Cardiac septum (tissue), 1 donor: ENCODE measurements at places on chromosomes 7 and 10.

- no peak for DNase-seq
Measured at GRCh38 chr10:95405655-95406054, 114.9 kb upstream of the PDLIM1 start.

DNA sequence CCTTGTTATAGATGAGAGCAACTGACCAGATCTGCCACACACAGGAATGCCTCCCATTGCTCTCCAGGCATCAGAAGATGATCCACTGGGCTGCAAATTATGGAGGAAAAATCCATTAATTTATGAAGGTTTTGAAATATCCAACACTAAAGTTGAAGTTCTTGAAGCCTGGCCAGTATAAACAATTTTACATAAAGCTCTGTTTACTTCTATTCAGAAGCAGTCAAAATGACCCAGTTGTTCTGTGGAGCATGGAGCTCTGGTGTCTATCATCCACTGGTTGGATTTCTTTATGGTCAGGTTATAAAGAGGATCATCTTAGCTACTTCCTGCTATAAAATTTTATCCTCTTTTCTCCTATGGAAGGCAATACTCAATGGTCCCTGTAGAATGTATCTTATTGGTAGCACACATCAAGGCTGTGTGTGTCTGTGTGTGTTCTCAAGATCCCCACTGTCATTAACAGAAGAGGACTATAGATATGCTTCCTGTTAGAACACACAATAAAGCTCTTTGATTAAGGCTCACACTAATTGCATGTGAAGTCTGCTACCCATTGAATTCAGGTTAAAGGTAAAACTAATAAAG is 747.4 kb downstream of the SUGCT start:
- no peak for DNase-seq

DNA sequence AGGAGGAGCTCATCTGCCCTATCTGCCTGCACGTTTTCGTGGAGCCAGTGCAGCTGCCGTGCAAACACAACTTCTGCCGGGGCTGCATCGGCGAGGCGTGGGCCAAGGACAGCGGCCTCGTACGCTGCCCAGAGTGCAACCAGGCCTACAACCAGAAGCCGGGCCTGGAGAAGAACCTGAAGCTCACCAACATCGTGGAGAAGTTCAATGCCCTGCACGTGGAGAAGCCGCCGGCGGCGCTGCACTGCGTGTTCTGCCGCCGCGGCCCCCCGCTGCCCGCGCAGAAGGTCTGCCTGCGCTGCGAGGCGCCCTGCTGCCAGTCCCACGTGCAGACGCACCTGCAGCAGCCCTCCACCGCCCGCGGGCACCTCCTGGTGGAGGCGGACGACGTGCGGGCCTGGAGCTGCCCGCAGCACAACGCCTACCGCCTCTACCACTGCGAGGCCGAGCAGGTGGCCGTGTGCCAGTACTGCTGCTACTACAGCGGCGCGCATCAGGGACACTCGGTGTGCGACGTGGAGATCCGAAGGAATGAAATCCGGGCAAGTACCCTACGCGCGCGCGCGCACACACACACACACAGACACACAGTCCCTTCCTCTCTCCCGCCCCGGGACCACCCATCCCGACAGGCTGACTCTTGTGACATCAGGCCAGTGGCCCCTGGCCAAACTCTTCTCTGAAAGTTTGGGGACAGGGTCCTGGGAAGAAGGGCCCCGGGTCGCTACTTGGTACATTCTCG is 538 bp downstream of the TRIM8 start:
- peak; percentile 90 for DNase-seq

DNA sequence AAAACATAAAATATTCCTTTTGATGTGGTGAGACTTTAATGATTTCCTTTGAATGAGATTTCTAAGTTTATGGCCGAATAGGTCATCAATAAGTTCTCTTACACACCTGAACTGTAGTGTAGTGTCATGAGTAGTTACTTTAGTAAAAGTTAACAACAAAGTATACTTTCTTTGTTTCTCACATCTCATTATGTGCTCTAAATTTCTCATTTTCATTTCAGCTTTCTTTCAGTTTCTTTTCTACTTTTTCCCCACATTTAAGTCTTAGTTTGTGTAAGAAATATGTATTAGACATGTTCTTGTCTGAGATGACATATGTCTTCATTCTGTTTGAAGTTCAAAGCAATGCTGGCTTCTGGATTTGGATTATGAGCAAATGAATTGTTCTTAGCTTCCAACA is 348.1 kb downstream of the ANKRD7 start:
- no peak for DNase-seq

DNA sequence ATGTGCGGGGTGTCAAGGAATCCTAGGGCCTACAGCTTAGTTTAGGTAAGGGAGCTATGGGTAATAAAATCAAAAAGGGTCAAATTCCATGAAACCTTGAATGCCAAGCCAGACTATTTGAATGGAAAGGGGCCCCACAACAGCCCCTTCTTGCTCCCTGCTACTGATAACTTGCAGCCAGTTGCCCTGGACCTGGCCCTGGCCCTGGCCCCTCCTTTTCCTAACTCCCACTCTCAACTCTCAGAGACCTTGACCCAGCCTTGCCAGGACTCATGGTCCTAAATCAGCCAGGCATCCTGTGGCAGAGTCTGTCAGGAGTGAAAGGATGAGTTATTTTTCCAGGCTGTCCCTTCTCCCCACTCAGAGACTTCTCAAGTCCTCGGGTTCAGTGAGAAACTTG is 5.9 kb downstream of the KCNIP2 start:
- DNase-seq = peak; percentile 22

DNA sequence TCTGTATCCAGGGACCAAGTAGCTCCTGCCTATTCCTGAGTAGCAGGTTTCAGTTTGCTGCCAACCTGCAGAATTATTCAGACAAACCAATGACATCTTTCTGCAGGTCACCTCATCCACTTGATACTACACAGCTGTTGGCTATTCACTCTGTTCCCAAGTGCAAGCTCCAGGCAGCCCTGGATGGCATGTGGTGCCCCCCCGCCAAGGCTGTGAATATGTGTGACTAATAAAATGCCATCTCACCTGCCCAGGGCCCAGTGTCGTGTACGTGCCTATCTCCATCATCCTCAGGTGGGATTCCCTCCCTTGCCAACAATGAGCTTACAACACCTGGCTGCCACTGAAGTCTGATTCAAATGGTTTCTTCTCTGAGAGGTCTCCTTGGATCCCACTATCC is 125.8 kb downstream of the RAB11FIP2 start:
- DNase-seq = no peak

DNA sequence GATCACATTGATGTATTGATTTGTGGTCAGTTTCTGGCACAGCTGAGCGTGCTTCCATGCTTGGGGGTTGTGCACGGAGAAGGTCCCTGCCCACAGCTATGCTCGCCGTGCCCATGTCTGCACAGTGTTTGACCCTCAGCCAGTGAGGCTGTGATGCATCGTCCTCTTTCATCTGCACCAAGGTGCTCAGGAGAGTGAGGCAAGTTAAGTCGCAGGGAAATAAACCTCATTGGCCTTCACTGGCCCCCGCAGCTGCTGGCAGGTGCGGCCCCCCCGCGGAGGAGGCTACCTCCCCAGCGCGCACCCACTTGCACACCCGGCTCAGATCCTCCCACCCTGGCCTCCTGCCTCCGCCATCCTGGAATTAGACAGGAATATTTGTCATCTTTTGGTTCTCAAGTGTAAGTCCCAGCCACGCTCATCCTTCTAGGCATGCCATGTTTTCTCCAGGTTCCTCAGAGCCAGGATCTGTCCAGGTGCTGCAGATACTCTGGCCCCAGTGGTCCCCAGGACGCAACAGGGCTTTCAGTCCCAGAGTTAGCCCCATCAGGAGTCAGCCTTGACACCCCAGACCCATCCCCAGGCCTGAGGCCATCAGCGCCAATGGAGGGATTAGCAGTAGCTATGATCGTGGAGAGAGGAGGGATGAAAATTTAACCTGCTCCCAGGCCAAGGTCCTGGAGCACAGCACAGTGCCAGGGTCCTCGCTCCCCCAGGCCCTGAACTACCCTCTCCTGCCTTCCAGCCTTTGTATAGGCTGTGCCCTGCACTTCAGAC is 93.7 kb downstream of the OAT start:
- no peak for DNase-seq

- DNase-seq = no peak
Measured at GRCh38 chr7:119908948-119909347, 364.0 kb upstream of the KCND2 start.

DNA sequence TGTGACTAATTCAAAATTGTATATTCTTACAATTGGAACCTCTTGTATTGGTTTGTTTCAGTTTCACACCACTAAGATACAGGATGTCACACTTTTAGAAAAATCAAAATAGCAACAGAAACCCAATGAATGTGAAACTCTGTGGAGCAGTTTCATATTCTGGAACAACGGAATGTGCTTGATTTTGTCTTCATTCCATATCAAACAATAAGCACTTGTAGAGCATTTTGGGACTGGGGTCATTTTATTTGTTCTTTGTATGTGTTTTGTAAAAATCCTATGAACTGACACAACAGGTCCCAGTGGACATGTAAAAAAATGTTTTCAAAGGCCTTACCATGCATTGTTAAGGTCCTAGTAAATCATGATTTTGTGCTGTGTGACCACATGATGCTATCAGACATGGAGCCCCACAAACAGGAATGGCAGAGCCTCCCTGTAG is 123.1 kb downstream of the DKK1 start:
- DNase-seq = no peak

GRCh38 chr7:80924090-80924489 is 5.2 kb upstream of the SEMA3C start:
- no peak for DNase-seq

- DNase-seq = no peak
Measured at GRCh38 chr7:94080551-94080950, 76.4 kb upstream of the BET1 start.

- peak; percentile 74 for DNase-seq
Measured at GRCh38 chr7:132398253-132398925, 177.9 kb downstream of the PLXNA4 start.
